Central memory CD8-positive, alpha-beta T cell (primary cell): ENCODE measurements at places on chromosomes 5 and 9.

DNA sequence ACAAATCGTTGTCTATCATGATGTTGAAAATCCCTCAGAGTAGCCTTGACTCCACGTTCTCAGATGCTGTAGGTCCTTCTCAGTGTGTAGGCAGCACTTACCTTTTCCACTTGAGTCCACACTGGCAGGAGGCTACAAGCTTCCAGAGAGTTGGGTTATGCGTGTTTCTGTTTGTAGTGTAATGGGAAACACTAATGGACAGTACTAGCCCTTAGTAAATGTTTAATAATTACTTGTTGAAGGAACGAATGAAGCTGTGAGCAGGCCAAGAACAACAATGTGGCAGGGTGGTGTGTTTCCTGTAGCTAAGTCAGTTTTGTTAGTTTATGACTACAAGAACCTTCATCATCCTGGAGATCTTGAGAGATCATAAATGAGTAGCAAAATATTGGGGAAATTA, 83.5 kb downstream of the ARHGAP26 start:
- DNase-seq, result no peak
- no peak overlapping the region for H3K4me3 ChIP-seq
- no peaks in the 10 kb centered on the region for H3K27me3 ChIP-seq
- peaks cover 81% of the 10 kb centered on the region for H3K4me1 ChIP-seq
- H3K27ac ChIP-seq, result no peak overlapping the region

- no peak overlapping the region for H3K27ac ChIP-seq
- DNase-seq, result no peak
- H3K4me1 ChIP-seq, result no peaks in the 10 kb centered on the region
- no peak overlapping the region for H3K4me3 ChIP-seq
- H3K36me3 ChIP-seq, result no peaks in the 10 kb centered on the region
- H3K27me3 ChIP-seq, result no peaks in the 10 kb centered on the region
Observed at GRCh38 chr9:104329245-104329644, 174.8 kb upstream of the OR13F1 start.

GRCh38 chr5:122390154-122390553, 78.1 kb downstream of the SNCAIP start:
- no peaks in the 10 kb centered on the region for H3K36me3 ChIP-seq
- no peak for DNase-seq
- no peak overlapping the region for H3K27ac ChIP-seq
- no peaks in the 10 kb centered on the region for H3K27me3 ChIP-seq

- H3K4me3 ChIP-seq, result no peak overlapping the region
- no peaks in the 10 kb centered on the region for H3K4me1 ChIP-seq
- DNase-seq, result no peak
- no peaks in the 10 kb centered on the region for H3K27me3 ChIP-seq
- peaks cover 2% of the 10 kb centered on the region for H3K36me3 ChIP-seq
- no peak overlapping the region for H3K27ac ChIP-seq
Observed at GRCh38 chr5:18393565-18394442, 759.5 kb downstream of the TAF11L14 start.

- H3K4me3 ChIP-seq, result peak overlapping the region; percentile 91
- H3K27ac ChIP-seq, result peak overlapping the region; percentile 95
- no peaks in the 10 kb centered on the region for H3K27me3 ChIP-seq
- H3K4me1 ChIP-seq, result peaks cover 47% of the 10 kb centered on the region
- DNase-seq, result peak; percentile 70
- peaks cover 21% of the 10 kb centered on the region for H3K36me3 ChIP-seq
Observed at GRCh38 chr5:96702503-96703383, 40.6 kb downstream of the CAST start.

DNA sequence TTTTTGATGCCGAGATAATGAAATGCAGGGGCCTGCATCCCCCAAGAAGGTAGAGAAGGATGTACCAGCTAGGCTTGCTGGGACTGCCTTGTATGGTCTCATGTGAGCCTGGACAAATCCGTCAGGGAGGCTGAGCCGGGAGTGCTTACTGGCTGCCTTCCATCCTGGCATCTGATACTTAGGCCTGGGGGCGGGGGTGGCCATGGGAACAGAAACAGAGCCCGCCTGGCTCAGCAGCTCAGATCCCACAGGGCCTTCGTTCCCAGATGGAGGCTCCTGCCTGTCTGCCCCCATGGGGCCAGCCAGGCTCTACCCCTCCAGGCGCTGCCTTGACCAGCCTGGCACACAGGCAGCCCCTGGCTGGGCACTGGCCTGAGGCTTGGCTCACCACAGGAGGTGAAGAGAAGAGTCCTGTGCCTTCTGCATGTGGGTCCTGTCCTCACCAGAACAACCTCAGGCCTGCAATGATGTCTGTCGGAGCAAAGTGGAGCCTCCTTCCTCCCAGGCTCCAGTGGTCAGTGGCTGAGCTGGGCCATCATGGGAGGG, 10.5 kb upstream of the SPATA31E1 start:
- peaks cover 2% of the 10 kb centered on the region for H3K36me3 ChIP-seq
- no peaks in the 10 kb centered on the region for H3K4me1 ChIP-seq
- no peak overlapping the region for H3K27ac ChIP-seq

DNA sequence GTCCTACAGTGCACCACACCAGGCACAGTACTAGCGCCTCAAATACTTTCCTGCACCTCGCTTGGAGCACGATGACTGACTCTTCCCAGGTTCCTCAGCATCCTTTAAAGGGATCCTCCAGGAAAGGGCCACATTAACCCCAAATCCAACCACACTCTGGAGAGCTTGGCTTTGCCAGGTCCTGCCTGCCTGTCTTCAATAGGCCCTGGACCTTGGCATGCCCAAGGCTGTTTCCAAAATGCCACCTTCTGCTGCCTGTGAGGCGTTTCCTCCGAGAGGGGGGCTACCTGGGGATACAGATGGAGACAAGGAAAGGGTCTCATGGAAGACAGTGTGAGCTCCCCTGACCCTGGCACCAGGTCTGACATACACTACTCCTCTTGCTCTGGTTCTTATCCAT, 169.9 kb downstream of the DAB2IP start:
- no peak for DNase-seq
- no peaks in the 10 kb centered on the region for H3K27me3 ChIP-seq
- H3K36me3 ChIP-seq, result no peaks in the 10 kb centered on the region

- no peak within 1 kb of the TSS for H3K4me3 ChIP-seq
- H3K4me1 ChIP-seq, result peaks cover 9% of the 10 kb centered on the region
- peaks cover 30% of the 10 kb centered on the region for H3K27me3 ChIP-seq
- H3K27ac ChIP-seq, result no peak within 1 kb of the TSS
Observed at GRCh38 chr5:150661086-150661485, at the start of gene MYOZ3. Gene MYOZ3, plus strand, starts transcription at chr5:150661251. Its CDS starts 1,691 bp downstream, at chr5:150662942.

DNA sequence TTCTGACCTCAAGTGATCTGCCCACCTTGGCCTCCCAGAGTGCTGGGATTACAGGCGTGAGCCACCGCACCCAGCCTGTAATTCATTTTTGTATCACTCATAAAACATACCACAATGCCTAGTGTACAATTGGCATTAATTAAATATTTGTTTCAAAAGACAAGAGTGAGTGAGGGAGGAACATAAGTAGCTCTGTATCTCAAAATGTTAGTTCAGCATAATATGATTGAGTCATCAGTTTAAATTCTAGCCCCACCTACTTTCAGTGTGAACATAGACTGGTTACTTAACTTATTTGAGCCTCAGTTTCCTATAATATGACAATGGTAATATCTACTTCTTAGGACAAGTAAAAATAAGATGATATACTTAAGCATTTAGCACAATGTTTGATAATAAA, 26.9 kb downstream of the INVS start:
- no peaks in the 10 kb centered on the region for H3K27me3 ChIP-seq
- peaks cover 22% of the 10 kb centered on the region for H3K4me1 ChIP-seq
- no peak for DNase-seq
- H3K27ac ChIP-seq, result no peak overlapping the region

DNA sequence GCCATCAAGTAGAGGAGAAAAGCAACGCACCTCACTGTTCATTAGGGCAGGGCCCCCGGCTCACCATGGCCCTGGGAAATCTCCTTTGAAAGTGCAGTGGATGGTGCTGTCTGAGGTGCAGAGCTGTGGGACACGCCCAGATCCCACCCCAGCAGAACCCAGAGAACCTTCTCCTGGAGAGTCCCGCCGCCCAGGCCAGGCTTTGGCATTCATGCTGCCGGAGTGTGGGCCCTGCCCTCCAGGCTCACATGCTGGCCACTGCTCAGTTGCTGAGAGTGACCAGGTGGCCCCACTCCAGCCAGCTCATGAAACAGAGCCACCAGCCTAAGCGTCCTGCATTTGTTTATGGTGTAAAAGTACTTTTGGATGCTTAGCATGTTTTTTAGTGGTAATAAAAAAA, 23.8 kb upstream of the LRRC14B start:
- peaks cover 5% of the 10 kb centered on the region for H3K27me3 ChIP-seq
- no peak for DNase-seq
- no peak overlapping the region for H3K27ac ChIP-seq
- no peaks in the 10 kb centered on the region for H3K4me1 ChIP-seq
- no peak overlapping the region for H3K4me3 ChIP-seq
- no peaks in the 10 kb centered on the region for H3K36me3 ChIP-seq

DNA sequence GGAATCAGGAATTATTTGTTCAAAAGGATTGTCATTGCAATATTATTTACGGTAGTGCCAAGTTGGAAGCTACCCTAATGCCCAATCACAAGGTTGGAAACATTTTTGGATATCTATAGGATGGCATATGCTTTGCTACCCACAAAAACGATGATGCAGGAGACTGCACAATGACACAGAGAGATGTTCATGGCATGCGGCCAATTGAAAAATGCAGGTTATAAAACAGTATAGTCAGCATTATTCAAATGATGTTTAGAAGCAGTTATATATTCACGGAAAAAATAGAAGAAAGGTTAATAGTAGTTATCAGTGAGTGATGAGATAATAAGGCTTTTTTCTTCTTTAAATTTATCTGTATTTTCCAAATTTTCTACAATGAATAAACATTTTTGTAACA, 5.9 kb upstream of the ACSL6 start:
- H3K4me3 ChIP-seq, result no peak overlapping the region
- H3K36me3 ChIP-seq, result no peaks in the 10 kb centered on the region
- no peak for DNase-seq

DNA sequence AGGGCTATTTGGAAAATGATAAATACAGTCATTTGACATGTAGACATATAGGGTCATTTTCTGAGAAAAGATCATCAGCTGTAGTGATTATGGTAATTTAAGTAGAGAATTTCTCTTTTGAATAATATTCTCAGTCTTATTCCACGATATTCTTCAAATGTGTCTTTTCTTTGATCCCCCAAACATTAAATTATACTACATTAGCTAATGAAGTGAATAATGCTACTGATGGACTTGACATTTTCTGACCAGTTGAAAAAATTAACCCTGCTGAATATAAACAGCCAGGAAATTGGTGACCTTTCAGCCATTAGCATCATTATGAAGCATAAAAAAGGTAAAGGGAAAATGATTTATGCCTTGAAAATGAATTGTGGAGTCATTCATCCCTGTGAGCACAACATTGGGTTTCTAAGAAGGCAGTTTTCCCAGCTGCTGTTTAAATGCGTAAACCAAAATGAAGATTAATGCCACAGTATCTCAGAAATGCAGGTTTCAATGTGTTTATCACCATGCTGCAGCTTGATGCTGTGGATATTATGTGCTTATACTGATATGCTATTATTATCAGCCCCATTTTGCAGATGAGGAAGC, 489.1 kb downstream of the KCTD16 start:
- H3K27ac ChIP-seq, result no peak overlapping the region
- DNase-seq, result no peak
- H3K36me3 ChIP-seq, result no peaks in the 10 kb centered on the region
- no peaks in the 10 kb centered on the region for H3K4me1 ChIP-seq
- no peak overlapping the region for H3K4me3 ChIP-seq

DNA sequence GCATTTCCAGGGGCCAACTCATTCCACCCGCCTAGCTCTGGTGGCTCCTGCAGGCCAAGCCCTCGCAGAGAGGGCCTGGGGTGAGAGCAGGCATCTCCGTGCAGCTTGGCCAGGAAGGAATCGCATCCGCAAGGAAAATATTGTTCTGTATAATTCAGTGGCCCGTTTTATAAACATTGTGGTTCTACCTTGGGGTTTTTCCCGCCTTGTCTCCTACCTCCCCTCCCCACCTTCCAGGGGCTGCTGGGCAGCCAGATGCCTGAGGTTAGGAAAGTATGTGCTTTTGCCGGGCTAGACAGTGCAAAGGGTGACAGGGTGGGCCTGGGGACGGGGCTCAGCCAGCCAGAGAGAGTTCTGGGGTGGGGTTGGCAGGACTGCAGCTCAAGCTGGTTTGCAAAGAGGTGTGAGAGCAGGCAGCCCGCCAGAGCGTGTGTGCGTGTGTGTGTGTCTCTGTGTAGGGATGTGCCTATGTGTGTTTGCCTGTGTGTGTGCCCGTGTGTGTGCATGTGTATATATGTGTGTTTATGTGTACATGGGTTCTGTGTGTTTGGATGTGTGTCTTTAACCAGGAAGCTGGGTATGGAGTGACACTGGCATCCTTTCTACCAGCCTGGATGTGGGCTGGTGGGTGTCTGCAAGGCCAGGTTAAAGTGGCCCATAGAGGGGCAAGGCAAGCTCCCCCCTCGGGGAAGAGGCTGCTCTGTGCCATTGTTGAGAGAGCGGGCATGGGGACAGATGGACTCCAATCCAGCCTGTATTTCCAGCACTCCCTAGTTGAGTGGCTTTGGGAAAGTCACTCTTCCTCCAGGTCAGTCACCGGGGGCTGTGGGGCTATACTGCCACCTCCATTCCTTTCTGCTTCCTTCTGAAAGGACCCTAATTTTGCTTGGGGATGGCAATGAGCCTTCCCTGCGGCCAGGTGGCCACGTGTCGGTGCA, 10.6 kb upstream of the SLC2A6 start:
- peaks cover 17% of the 10 kb centered on the region for H3K27me3 ChIP-seq
- no peak overlapping the region for H3K27ac ChIP-seq
- no peak for DNase-seq

DNA sequence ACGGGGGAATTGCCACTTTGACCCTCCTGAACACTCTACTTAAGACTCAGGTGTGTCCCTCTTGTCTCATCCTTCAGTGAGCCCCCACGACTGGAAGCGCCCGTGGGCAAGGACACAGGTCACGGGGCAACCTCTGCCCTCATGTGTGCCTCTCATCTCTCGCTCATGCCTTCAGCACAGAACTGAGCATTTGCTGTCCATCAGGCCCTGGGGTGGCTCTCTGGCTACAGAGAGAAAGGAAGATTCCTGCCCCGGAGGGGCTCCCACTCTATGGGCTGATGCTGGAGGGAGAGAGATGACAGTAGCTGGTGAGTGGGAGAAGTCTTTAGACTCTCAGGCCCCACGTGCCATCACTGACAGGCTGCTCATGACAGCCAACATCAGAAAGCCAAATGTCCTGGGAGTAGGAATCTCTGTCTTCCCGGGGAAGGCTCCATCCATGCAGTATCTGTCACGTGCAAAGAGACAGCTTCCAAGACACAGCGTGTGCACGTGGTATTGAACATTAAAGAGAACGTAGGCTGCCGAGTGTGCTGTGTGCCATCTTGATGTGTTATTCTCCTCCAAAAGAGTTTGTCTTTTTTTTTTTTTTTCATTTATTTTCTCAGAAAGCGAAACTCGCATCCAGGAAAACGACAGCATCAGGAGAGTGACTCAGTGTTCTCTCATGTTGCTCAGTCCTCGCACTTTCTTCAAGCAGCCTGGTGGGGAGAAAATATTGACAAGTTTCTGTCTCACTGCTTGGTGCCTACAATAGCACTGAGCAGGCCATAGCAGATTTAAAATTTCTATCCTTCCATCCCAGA, 190.5 kb downstream of the GAS1 start:
- peaks cover 8% of the 10 kb centered on the region for H3K27me3 ChIP-seq
- H3K4me3 ChIP-seq, result no peak overlapping the region
- no peak for DNase-seq

GRCh38 chr5:158840193-158840592, 259.5 kb downstream of the EBF1 start:
- no peak overlapping the region for H3K27ac ChIP-seq
- no peaks in the 10 kb centered on the region for H3K36me3 ChIP-seq
- no peak overlapping the region for H3K4me3 ChIP-seq
- H3K4me1 ChIP-seq, result no peaks in the 10 kb centered on the region
- no peak for DNase-seq
- H3K27me3 ChIP-seq, result peaks cover 32% of the 10 kb centered on the region
